ENCODE measurements at places on chromosomes 4 and X.

DNA sequence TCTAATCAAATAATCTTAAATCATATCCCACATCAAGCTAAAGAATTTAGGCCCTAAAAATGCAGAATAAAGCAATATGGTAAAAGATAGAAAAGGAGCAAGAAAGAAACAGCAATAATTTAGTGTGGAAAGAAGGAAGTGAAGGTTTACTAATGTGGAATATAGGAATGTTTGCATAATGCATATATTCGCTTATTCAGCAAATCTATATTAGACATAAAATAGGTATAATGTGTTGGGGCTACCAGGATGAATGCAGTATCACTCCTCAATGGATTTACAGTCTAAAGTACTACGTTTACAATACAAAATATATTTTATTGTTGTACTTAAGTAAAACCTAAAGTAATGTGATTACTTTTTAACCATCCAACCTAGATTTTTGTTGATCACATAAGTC, 4.7 kb downstream of the CENPE start:
- DNase-seq = no peak

DNA sequence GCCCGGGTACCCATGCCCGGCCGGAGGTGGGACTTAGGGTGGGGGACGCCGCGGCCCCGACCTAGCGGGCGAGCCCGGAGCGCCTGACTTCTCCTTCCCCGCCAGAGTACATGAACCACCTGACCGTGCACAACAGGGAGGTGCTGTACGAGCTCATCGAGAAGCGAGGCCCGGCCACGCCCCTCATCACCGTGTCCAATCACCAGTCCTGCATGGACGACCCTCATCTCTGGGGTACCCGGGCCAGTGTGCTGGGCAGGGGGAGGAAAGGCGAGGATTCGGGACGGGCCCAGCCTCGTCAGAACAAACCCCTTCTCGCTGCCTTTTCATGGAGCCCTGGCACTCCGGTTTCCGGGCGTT, 622 bp downstream of the TAFAZZIN start:
- DNase-seq = peak; percentile 70

DNA sequence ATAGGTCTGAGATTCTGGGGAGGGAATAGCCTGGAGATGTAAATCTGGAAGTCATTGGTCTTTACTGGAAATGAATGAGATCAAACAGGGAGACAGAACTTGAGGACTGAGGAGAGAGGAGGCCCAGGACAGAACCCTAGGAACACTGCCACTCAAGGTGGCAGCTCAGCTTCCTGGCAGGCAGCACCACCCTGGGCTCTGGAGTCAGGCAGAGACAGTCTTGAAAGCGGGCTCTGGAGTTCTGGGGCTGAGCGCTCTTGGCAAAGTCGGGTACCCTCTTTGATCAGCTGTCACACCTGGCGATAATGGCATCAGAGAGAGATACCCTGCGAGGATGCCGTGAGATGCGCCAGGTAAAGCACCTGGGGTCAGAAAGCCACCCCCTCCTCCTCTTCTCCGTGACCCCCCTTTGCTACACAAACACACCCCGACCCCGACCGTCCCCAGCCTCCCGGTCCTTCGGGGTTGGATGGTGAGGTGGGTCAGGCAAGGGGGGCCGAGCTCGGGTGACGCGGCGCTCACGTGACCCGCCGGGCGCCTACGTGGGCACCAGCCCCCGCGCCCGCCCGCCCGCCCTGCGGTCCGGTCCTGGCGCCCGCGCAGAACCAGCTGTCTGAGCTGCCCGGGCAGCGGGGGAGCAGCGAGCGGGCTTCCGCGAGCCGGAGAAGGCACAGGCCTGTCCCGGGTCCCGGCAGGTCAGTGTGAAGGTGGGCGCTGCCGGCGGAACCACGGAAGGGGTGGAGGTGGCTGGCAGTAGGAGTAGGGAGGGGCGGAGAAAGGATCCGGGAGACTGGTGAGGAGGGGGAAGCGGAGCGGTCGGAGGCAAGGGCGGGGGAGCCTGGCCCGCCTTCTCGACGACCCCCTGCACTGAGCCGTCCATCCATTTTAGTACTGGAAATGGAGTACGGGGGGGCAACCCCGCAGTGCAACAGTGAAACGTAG, at the start of gene TCEAL3:
Gene TCEAL3 (plus strand): TSS at position 600 of the 942 bp plus-strand sequence. CDS start 1,102 bp downstream, outside the sequence.
- DNase-seq = peak; percentile 77

DNA sequence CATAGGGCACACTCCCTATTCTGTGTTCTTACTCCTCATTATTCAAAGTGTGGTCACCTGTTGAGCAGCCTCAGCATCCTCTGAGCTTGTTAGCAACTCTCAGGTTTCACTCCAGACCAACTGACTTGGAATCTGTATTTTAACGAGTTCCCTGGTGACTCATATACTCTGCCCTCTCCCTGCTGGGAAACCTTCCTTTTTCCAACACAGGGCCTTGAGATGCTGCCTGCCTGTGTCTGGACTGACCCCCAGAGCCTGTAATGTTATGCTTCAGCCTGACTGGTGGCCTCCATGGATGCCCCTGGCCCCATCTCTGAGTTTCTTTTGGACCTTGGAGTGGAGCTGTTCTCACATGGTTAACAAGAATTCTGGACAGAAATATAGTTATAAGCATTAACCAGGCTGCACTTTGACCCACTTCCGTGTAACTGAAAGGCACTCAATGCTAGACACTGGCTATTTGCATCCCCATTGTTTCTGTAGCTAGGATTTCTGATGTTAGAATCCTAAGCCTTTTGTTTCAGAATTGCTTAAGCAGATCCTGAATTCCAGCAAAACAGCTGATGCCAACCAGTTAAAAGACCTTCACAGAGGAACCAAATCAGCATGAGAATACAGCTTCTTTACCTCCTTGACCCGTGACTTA, 262.6 kb downstream of the STIM2 start:
- DNase-seq = peak; percentile 9

DNA sequence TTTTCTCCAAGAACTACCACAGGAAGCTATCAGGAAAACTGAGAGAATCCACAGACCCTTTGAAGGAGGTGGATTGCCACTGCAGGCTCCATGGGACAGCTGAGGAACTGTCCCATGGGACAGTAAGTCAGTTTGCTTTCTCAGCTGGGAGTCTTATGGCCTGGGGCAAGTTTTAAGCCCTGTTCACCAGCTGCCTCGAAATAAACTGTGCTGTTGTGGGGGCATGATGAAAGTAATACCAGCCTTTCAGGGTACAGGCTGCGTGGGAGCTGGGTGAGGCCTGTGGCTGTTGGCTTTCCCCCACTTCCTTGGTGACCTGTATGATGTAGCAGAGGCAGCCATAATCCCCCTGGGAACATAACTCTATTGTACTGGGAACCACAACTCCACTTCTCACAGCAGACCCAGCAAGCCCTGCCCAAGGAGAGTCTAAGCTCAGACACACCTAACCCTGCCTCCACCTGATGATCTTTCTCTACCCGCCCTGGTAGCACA, 452.1 kb downstream of the STPG2 start:
- DNase-seq = no peak

DNA sequence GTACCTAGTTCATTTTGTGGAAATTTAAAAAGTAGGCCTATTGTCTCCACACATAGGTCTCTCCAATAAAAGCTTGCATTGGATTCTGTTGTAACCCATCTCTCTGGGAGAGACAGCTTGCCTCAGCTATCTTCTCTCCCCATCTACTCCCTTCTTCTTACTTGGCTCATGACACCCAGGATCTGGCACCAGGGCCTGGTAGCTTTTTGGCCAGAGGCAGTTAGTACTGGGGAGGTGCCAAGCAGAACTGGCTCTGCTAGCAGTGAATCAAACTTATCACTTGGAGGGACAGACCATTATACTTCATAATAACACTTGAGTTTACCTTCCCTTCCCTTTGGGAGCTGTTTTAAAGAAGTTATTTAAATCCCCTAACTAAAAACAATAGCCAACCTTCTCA, 31.8 kb downstream of the PLAC1 start:
- DNase-seq = no peak

DNA sequence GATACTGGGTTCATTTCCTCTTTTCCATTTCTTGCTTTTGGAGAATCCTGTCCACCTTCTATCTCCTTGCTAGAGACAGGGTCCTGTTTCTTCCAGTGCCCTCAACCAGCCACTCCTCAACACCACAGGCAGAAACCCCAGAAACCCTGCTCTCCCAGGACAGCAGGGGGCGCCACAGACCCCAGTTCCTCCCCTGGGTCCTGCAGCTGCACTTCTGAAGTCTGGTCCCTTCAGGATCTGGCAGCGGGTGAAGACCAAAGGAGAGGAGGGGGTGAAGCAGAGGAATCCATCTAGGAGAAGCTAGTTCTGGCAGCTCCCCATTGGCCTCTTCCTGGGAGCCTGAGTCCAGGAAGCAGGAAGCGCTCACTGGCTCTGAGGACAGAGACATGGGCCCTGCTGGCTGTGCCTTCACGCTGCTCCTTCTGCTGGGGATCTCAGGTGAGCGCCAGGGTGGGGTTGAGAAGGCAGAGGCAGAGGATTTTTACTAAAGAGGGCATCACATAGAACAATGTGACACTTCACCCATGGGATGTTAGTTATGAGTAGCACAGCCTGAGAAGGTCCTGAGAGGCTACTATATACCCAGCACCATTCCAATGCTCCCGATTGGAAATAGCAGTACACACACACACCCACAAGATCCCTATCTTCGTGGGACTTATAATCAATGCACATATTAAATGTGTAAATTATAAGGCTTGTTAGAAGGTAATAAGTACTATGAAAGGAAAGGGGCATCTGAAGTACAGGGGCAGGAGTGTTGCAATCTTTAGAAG, at the start of gene PRSS48:
Gene PRSS48 (plus strand): TSS at position 375 of the 776 bp plus-strand sequence. CDS start 12 bp downstream, at position 387.
- DNase-seq = peak; percentile 67

DNA sequence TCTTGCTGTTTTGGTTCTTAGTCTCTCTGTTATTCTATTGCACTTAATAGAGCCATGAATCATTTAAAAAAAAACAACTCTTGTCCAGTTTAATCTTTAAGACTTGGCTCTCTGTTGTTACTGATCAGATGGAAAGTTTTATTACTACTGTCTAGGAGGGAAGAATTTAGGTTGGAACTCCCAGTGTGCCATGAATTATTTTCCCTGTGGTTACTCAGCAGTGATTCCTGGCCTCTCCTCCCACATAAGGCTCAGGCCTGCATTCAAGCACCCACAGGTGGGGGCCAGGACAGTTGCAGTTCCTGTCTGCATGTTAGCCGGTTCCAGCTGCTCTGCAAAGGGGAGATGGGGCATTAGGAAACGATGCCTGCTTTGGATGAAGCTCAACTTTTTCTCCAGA, 29.8 kb upstream of the ESX1 start:
- no peak for DNase-seq

- DNase-seq = no peak
Measured at GRCh38 chrX:100883654-100884053, 9.5 kb upstream of the NOX1 start.

DNA sequence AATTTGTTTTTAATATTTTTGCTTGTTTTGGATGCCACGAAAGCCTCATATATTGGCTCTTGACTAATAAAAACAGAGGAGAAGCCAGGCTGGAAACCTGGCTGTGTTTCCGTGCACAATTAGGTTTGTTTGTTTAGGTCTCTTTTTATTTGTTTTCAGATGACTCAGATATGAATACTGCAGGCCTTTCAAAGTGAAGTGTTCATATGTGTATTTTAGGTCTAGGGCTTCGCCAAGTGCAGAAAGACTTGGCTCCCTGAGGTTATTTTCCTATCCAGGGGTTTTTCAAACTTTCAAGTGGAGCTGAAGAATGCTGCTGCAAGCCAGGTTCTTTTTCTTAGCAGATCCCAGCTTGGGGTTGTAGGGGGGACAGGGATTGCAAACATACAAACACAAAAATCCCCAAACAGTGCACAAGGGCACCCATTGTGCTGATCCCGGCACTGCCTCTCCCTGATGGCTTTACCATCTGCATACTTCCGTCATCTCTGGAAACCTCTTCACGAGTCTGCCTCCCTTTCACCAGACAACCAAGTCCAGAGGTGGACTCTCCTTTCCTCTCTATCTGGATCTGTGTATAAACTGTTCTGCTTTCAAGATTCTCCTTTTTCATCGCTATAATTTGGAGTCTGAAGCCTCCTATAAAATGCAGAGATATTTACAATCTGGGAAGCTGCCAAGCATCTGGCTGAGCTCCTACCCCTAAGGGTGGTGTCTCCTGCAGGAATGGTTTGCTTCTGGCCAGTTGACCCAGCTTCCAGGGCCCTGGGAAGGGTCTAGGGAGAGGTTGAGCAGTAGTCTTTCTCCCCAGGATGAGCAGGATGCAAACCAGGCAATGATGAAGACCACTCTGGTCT, 108.6 kb downstream of the SMIM20 start:
- no peak for DNase-seq

- no peak for DNase-seq
Measured at GRCh38 chrX:105017641-105018040, 202.9 kb downstream of the TEX13A start.

GRCh38 chr4:124432500-124432899, 280.0 kb downstream of the ANKRD50 start:
- no peak for DNase-seq

GRCh38 chrX:18994713-18995112, 10.8 kb upstream of the PHKA2 start:
- DNase-seq = no peak

- DNase-seq = no peak
Measured at GRCh38 chr4:53676402-53676871, 85.2 kb upstream of the LNX1 start.

- no peak for DNase-seq
Measured at GRCh38 chr4:80931631-80932081, 98.9 kb upstream of the BMP3 start.

DNA sequence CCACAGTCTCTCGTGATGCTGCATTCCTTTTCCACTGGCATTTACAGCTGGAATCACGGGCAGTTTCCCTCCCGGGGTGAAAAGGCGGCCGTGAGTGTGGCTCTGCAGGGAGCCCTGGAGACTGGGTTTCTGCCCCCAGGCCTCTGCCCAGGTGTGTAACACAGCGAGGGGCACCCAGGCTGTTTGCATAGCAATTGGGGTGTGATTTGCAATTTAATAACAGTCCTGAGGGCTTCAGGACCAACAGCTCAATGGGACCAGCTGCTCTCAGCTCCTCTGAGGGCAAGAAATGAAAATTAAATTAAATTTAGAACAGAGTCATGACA, 99.0 kb upstream of the SHOX start:
- no peak for DNase-seq

- DNase-seq = no peak
Measured at GRCh38 chr4:38124961-38125360, 164.8 kb downstream of the PTTG2 start.

- DNase-seq = no peak
Measured at GRCh38 chr4:28391877-28392276, 1531.2 kb downstream of the STIM2 start.

DNA sequence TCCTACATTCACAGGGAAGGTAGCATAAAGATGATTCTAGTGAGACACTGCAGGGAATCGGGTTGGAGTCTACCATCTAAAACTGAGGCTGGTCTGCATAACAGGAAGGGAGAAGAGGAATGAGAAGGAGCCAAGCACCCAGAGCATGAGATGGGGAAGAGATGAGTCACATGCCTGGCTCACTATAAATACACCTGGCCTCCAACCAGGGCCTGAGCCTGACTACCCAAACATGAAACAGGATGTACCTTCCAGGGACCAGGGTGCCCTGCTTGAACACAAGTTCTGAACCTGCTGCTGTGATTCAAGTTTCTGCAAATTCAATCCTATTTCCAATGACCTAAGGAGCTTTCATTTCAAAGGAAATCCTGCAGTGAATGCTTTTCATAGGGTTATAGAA, 24.9 kb downstream of the CD99L2 start:
- no peak for DNase-seq
